Activated CD4-positive, alpha-beta T cell treated with anti-CD3 and anti-CD28 coated beads for 48 hours (primary cell): ENCODE measurements at places on chromosomes 13 and 19.

- DNase-seq: peak; percentile 5
Measured at GRCh38 chr19:57239982-57240310, 486 bp upstream of the ZNF805 start.

DNA sequence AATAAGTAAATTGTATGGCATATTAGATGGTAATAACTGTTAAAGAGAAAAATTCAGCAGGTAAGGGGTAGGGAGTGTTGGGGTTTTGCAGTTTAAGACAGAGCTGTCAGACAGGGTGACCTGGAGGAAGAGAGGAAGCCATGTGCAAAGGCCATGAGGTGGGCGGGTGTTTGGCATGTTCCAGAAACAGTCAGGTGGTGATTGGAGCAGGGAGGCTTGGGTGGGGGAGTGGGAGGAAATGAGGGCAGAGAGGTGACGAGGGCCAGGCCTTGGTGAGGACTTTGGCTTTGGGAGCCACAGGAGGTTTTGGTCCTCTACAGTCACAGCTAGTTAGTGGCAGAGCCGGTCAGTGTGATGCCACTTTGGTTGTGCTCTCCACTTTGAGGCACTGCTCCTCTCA lies 20.1 kb downstream of the RYR1 start:
- DNase-seq: no peak

DNA sequence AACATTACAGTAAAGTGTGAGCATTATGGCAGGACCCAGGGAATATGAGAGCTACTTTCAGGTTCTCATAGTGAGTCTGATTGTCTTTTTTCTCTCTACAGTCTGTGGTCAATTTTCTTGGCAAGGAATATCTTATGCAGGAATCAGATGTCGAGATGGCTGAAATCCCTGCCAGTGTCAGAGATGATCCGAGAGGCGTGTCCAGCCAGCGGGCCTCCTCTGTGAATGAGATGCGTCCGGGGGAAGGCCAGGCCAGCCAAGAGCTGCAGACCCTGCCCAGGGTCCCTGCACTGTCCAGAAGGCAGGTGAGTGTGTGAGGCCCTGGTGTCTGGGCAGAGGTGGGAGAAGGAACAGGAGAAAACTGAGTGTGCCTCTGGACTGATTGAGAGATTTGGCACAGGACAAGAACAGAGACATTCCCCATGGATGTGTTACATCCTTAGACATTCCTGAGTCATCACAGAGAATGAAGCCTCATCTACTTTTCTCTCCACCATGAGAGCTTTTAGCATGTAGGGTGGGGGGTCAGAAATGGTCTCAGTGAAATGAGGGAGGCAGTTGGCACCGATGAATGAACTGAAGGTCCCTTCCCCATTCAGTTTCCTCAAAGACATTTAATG lies 27.3 kb upstream of the EDDM13 start:
- no peak for DNase-seq

DNA sequence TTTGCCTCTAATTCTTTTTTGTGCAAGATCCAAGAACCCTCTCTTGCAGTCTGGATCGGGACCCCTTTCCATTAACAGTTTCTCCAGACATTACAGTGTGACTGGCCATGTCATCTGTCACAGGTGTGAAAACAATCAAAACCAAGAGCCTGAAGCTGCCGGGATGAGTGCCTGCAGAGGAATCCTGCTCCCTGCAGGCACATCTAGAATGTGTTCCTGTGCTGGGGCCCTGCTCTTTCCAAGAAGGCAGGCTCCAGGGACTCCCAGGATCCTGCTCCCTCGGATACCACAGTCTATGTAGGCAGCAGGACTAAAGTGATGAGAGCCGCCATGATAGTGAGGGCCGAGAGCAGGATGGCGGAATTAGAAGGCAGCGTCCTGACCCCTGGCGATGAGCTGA lies 38.8 kb downstream of the CCDC169 start:
- no peak for DNase-seq
